Mesenteric fat pad (tissue), 1 donor: ENCODE measurements at places on chromosomes 16 and 17.

DNA sequence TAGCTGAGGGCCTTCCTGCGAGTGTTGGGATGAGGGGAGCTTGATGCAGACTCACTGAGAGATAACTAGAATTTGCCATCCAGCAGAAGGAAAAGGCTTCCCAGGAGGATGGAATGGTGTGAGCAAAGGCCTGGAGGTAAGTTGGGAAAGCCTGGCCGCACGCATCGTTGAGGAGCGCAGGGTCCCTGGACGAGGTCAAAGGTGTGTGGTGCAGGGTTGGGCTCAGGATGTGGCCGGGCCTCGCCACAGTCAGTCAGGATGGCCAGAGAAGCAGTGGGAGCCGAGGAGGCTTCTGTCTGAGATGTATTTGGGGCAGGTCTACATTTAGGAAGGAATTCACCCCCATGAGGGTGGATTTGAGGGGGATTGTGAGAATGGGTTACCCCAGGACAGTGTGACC lies 16.4 kb downstream of the DRC3 start:
- DNase-seq = no peak

DNA sequence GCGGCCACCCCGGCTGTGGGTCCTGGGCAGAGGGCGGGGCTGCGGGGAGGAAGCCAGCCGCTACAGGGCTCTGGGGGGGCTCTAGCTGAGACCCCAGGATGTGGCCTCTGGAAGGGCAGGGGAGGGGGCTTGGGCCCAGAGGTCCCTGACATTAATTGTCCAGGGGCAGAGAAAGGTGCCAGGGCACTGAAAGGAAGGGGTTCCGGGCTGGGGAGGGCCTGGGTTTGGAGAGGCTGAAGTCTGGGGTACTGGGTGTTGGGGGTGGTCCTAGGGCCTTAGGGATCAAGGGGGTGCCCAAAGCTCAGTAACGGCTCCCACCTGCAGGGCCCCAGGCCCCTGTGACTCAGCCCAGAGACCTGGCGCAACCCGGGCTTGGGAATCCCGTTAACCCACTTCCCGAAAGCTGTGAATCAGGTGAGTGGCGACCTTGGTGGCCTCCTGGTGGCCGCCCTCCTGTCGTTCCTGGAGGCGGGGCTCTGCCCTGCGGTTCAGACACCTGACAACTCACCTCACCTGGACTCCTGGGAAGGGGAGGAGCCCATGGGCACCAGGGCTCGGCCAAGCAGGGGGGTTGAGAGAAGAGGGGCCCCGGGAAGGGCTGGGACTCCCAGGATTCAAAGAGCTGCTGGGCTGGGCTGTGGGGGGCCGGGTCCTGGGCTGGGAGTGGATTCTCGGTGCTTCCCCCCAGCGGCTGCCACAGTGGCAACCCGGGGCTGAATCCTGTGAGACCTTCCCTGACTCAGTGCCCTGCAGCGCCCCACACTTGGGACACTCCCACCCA lies 465 bp upstream of the PRSS22 start:
- DNase-seq = no peak

DNA sequence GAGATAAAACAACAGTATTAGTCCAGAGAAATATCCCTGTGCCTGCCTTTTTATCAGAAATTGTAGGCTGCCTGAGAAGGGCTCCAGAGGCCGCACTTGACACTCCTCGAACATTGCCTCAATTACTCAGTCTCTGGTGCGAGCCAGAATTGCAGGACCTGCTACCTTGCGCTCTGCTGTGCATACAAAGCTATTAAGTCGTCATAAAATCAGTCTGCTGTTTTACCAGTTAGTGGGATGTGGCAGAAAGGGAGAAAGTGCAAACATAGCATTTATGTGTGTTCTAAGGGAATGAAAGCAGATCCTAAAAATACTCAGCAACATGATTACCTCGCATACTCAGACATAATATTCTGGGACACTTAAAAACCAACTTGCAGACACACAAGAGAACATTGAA lies 70.6 kb downstream of the TMC6 start:
- no peak for DNase-seq

GRCh38 chr17:27895123-27895895 lies 2.1 kb upstream of the LYRM9 start:
- DNase-seq = no peak

GRCh38 chr17:32103476-32104113 lies 38.7 kb upstream of the RHOT1 start:
- no peak for DNase-seq

- no peak for DNase-seq
Observed at GRCh38 chr17:63082273-63082861, 116.3 kb downstream of the TANC2 start.

GRCh38 chr17:1796800-1797199 lies 32.9 kb downstream of the SMYD4 start:
- DNase-seq = no peak

GRCh38 chr16:11980136-11980844 lies 3.8 kb downstream of the SNX29 start:
- no peak for DNase-seq

DNA sequence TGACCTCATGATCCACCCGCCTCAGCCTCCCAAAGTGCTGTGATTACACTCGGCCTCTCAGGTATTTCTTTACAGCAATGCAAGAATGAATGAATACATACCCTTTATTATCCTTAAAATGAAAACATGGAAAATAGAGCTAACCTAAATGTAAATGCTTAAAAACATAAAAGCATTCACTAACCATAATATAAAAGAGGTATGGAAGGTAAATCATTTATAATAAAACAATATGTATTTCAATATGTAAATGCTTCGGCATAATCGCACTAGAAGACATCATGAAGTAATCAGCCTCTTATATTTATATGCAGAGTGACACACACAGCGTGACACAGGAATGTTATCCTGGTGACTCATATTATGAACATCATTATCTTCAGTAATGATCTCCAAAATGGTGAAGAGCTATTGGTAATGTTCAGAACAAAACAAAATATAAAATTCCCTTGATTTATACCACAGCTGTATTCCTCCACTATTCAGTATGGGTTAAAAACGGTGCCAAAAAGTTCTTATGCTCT lies 53.9 kb downstream of the AIPL1 start:
- DNase-seq = no peak

DNA sequence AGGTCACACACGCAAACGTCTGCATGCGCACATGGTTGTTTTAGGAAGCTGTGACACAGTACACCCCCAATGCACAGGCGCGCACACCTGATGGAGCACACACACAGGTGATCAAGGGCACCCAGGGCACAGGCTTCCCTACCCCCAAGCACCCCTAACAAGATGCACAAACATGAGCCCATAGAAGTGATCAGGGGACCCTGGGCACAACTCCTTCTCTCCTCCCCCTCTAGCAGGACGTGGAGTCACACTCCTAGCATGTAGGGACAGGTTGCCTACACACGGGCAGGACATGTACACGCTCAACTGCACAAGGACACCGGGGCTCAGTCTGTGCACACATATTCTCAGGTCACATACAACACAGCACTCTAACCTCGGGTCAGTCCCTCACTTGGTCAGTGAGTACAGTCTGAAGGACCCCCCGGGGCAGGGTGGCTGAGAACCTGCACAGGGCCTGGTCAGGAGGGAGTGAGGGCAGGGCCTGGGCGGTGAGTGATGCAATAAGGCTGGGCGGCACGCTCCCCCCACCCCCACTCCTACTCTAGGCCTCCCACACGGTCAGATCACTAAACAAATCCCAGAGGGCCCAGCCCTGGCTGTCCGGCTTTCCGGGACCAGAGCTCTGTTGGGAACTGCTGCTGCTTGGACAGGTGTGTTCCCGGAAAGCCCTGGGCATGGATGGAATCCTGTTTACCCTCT lies 751 bp upstream of the DOC2B start:
- DNase-seq = no peak

DNA sequence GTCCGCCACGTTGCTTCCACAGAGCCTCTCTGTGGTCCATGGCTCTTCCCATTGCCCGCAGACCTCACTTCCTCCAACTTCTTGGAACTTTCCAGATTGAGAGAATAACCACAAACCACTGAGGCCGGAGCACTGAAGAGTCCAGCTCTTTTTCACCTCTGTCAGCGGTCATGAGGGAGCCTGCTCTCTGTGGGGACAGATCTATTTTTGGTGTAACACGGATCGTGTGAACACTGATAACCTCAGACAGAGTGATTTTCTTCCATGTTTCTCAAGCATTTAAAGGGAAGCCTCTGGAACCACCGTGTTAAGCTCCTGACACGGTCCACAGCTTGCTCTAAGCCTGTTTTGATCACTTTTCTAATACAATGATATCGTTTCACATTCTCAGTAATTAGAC lies 49.7 kb downstream of the NTN1 start:
- DNase-seq = no peak

GRCh38 chr17:6243186-6243585 lies 173.0 kb downstream of the WSCD1 start:
- no peak for DNase-seq

DNA sequence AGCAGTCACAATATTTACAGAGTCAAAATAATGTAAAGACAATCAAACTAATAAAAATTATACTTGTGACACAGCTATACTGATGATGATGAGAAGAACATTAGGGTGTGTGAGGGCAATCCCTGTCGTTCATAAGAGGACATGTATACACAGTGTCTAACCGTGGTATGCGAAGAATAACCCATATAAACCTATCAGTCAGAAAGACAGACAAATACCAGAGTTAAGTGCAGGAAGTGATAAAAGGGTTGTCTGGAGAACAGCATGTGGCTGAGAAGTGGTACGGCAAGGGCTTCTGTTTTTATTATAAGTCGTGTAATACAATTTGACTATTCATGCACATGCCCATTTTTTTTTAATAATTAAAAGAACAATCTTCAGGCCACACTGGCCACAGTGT lies 46.7 kb downstream of the LMF1 start:
- no peak for DNase-seq

DNA sequence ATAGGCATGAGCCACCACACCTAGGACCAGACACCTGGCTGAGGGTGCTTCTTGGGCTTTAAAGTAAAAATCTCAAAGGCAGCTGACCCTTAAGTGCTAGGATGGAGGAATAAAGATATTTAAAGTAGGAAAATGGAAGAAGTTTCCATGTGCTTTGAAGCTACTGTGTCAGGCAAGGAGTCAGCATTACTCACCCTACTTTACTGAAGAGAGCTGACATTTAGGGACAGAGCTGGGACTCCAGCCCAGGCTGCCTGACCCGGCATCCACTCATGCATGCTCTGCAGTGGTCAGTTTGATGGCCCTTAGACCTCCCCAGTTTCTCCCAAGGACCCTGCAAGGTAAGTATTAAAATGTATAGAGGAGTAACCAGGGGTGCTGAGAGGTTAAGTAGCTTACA lies 124.7 kb upstream of the PLCG2 start:
- no peak for DNase-seq

DNA sequence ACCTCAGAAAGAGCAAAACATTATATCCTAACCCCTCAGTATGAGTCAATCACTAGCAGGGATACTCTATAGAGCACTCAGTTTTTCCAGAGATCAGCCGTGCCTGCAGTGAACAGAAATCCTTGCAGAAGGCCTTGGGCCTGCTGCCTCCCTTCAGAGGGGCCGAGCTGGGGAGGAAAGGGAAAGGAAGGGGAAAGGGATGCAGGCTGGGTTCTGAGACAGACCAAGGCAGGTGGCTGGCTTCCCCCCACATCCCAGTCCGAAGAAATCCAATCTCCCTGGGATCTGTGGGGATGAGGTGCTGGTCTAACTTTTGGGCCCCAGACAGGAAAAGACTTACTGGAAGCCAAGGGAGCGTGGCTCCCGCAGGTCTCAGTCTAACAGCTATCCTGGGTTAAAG lies 25.3 kb downstream of the SRL start:
- no peak for DNase-seq

DNA sequence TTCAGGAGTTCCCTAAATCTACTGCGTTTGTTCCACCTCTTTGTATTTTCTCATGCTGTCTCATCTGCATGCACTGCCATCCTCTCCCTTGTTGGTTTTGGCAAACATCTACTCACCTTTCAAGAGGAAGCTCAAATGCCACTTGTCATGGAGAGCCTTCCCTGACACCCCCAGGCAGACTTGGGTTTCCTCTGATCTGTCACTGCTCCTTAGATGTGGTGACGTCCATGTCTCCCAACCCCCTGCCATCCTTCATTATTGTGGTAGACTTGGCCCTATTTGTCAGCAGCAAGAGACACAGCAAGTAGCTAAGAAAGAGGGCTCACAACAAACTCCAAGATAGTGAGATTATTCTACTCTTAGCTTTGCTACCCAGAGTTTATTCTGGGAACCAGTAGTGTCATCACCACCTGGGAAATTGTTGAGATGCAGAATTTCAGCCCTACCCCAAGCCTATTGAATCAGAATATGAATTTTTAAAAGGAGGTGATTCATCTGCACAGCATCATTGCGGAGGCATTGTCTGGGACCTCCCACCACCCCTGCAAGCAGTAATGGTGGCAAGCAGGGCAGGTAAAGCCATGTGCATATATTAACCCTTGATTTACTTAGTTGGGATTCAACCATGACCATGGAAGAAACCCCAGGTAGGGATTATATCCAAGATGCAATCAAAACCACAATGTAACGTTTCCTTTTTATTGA lies 248.9 kb downstream of the SHISA9 start:
- no peak for DNase-seq

GRCh38 chr16:56408379-56409098 lies 16.8 kb downstream of the AMFR start:
- DNase-seq = no peak

DNA sequence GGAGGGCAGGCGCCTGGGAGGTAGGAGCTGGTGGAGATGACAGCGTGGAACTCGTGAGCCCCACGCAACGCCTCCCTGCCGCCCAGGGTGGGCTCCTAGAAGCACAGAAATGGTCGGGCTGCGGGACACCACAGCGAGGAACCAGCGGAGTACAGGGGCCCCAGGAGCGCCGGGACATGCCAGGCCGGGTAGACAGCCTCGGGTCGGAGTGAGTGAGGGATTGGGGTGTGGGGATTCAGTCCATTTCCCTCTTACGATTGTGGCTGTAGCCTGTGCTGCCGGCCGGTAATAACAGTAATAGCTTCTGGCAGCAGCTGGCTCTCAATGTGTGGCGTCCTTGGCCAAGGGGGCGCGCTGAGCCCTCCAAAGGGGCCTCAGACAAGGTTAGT lies 12.2 kb upstream of the CES3 start:
- no peak for DNase-seq

- no peak for DNase-seq
Observed at GRCh38 chr16:1487395-1488053, 1.2 kb downstream of the PTX4 start.

- no peak for DNase-seq
Observed at GRCh38 chr16:11402745-11403533, 57.7 kb downstream of the RMI2 start.

DNA sequence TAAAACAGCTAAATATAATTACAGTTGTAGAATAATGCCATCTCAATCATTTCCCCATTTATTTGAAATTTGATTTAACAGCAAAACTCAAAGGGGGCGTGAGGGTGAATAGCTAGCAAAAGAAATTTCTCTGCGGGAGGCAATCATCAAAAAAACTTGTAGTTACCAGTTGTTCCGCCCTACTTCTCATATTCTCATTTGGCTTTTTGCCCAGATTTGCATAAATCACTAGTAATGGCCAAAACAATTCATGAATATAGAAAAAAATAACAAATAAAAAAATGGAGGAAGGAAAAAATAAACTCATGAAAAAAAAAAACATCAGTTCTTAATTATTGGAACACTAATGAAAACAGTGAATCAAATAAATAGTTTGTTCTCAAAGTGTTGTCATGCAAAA lies 722.6 kb upstream of the KIF2B start:
- no peak for DNase-seq
